ENCODE measurements at places on chromosomes 1 and 21. TPM values are rescaled to one million over a fixed set of nuclear protein-coding genes. Genes with fewer than 3 reads are reported as not detected.

Gene C1orf21
- 27.1 TPM for total RNA-seq

Gene OR6K6
- total RNA-seq = not detected

DNA sequence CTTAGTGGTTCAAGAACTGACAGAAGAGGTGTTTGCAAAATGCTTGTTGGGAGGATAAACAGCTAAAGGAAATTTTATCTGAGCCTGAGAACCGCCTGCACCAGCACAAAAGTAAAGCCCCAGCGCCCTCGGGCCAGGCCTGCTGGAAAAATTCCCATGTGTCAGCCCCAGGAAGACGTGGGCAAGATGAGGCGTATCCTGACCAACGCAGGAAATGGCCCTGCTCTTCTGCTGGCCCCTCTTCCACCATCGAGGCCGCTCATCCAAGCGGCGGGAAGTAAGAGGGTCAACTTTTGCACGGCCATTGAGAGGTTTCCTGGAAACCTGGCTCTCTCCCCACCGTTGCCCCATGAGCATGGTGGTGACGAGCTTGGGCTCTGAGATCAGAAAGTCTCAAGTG, 39.6 kb downstream of the LRRC3 start:
- no peak for DNase-seq

DNA sequence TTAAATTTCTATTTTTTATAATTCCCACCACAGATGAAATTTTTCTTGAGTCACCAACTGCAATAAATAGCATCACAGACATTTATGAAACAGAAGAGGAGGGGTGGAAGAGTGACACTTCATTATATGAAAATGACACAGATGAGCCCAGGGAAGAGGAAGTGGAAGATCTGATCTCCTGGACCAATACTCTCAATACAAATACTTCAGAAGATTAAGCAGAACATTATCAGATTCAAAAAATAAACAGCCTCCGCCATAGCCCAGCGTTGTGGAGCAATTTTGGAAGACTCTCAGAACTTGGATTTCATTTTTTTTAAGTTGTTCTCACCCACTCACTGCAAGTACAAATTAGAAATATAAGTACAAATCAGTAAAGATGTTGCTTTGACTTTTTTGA, 63.6 kb downstream of the UBE2U start:
- no peak for DNase-seq

- DNase-seq = no peak
These were observed 31.9 kb downstream of the MATN1 start for GRCh38 chr1:30691480-30691879.

DNA sequence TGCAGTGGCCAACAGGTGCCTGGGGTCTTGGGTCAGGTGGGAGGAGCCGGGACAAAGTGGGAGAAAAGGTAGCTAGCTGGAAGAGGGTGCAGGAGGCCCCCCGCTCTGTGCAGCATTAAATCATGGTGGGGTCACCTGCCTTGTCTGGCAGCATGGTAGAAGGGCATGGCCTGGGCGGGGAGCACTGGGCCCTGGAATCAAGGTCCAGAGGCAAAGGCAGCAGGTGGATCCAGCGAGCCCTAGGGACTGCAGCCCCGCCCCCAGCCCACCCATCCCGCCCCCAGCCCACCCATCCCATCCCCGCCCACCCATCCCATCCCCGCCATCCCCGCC, 16.7 kb upstream of the TTLL10 start:
- DNase-seq = no peak

GRCh38 chr1:43802356-43802980, 95.1 kb downstream of the ST3GAL3 start:
- DNase-seq = no peak

- peak; percentile 57 for DNase-seq
These were observed 79.2 kb downstream of the CD34 start for GRCh38 chr1:207831517-207832327.

DNA sequence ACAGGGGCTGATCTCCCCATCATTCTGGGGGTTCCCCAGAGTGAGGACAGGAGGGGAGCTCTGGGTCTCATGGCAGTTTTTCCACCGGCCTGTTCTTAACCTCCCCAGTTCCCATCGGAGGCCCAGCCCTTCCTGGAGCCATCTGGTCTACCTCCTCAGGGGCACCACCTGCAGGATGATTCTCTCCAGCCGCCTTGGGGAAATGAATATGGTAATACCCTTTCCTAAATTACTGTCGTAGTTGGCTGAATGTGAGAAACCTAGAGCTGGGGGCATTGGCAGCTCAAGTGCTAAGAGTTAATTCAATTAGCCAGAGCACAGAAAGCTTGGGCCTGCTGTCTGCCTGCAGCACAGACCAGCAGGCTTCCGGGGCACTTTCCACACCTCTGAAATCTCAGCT, 64.9 kb downstream of the TAS1R2 start:
- DNase-seq = no peak

DNA sequence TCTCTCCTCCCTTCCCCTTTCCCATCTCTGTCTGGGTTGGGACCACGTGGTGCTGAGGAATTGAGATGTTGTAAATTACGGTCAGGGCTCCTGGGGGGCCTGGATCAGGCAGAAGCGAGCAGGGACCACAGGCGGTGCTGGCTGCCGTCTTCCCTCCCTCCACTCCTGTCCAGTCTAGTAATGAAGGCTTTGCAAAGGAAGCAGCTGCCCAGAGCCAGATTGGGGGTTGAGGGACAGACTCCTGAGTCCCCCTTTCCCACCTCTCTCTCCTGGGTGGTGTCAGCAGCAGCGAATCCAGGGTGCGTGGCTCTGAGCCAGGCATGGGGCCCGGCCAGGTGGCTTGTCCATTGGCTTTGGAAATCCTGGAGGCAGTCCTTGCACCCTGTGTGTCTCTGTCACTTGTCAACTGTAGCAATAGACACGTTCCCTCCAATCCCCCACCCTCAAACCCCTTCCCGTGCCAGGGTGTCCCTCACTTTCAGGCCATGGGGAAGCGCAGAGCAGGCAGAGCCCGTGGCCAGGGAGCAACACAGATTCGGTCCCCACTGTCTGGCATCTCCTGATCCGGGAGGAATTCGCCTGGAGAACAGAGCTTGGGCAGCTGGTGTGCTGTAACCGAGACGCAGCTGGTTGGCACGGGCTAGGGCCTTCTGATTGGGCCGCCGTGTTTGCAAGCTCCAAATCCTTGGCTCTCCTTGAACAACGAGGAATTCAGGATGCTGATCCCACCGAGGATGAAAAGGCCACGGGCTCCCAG, 64.8 kb upstream of the WNT4 start:
- DNase-seq = no peak

- DNase-seq = peak; percentile 60
These were observed 14.4 kb downstream of the SLC5A9 start for GRCh38 chr1:48236716-48237470.

DNA sequence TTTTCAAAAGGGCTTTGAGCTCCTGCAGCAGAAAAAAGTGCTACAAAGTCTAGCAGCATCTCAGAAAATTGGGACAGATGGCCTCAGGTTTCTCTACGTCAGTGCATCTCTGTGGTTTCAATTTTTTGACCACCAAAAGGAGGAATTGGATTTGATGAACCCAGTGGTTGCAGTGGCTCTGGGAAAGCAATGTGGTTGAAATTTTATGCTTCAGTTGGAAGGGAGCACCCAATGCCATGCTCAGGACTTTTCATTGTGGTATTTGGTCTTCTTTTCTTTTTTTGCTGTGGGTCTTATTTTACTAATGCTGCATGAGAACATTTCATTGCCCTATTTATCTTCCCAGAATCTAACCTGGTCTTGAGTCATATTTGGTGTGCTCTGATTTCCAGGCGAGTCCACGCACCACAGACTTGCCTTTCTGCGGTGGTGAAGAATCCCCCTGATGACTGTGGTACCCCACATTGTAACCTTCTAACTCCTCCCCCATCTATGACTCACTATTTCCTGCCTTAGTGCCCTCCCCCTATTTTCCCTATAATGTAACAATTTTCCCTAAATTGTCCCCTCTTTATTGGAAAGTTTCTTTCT, 56.7 kb downstream of the S1PR1 start:
- no peak for DNase-seq

DNA sequence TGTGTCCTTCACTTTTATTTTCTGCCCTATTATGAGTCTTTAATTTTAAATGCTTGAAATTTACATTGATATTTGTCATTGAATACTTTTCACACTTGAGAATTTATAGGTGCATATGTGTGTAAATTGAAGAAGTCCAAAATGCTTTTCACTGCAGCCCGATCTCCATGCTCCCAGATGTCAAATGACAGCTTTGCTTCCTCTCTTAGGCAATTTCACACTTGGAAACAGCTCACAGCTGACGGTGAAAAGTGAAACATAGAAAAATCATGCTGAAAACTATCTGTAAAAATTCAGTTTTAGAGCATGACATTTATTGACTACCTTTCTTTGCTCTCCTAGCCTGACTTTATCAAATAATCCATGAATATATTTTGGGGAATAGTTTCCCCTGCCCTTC, 196.0 kb downstream of the RPS6KC1 start:
- no peak for DNase-seq

Gene VN1R5
- not detected for total RNA-seq

Gene LAMB3
- 1.5 TPM for total RNA-seq

- peak; percentile 93 for DNase-seq
These were observed at the start of gene NOC2L for GRCh38 chr1:958823-959730. Gene NOC2L, minus strand, starts transcription at chr1:959256. Its CDS starts 16 bp downstream, at chr1:959240.

Gene ARHGAP30
- total RNA-seq = not detected

Gene SV2A
- total RNA-seq = 6.7 TPM

Gene TTC39A
- total RNA-seq = 4.1 TPM

Gene WNT4
- 0.14 TPM for total RNA-seq

Gene MLLT11
- 1.2 TPM for total RNA-seq

- DNase-seq = peak; percentile 55
These were observed 633 bp downstream of the THEMIS2 start for GRCh38 chr1:27872802-27873551.

- DNase-seq = no peak
These were observed 1.1 kb upstream of the SLC19A1 start for GRCh38 chr21:45543371-45543709.

Gene NRIP1
- total RNA-seq = 51.1 TPM

DNA sequence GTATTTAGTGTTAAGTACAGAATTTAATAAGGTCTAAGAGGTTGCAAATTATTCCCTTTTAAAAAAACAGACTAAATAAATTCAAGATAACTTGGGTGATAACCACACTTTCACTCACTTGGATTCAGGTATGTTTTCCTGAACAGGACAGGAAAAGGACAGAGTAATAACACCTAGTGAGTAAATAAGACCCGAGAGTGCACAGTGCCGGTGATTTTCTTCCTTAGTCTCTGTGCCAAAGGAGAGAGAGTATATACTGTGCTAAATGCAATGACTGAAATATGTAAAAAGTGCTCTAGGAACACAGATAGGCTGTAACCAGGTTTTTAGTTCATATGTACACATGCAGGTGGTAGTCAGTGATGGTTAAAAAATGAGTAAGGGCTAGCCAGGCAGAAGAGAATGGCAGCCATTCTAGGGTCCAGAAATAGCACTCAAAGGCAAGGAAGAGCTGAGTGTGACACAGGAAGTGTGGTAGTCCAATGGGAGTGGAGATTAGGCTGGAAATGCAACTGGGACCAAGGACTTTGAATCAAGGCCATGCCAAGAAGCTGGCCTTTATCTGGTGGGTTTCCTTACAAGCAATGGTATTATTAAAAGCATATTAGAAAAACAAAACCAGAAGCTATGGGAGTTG, 58.1 kb downstream of the NRIP1 start:
- DNase-seq = no peak

GRCh38 chr21:36183144-36183795, 26.6 kb downstream of the DOP1B start:
- DNase-seq = no peak

GRCh38 chr1:157982136-157982535, 11.3 kb upstream of the KIRREL1 start:
- no peak for DNase-seq

- no peak for DNase-seq
These were observed 17.0 kb upstream of the BLACAT1 start for GRCh38 chr1:205472737-205473441.

GRCh38 chr1:85849660-85850059, 141.4 kb upstream of the ZNHIT6 start:
- no peak for DNase-seq

Gene ATP13A2
- total RNA-seq = 72.3 TPM

GRCh38 chr21:16642353-16642752, 870.5 kb upstream of the CXADR start:
- DNase-seq = no peak

Gene AK4
- total RNA-seq = 23.1 TPM

Gene GSTM3
- 54.1 TPM for total RNA-seq

DNA sequence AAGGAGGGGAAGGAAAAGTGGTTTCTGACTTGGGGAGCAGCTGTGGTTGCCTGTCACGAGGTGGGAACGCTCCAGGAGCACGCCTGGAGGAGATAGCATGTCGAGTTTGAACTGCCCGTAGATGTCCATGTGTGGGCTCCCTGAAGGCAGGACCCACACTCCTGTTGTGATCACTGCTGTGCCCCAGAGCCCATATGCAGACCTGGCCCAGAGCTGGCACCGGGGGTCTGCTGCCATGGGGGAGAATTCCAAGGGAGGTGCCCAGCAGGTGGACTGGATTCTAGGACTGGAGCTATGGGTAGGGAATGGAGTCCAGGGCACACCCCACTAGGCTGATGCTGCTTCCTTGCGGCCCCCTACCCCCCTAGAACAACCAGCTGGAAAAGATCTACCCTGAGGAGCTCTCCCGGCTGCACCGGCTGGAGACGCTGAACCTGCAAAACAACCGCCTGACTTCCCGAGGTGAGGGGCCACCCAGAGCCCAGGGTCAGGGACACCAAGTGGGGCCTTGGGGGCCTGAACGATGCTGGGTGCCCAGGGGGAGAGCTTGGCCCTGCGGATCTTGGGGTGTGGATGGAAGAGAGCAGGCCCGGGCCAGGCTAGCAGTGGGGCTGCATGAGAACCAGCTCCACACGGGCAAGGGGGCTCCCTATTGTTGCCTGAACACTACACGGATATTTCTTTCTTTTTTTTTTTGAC, 9.3 kb downstream of the PODN start:
- no peak for DNase-seq

All from dermis blood vessel endothelial cell (primary cell).